Fibroblast of the conjunctiva (primary cell): ENCODE measurements at places on chromosomes 5 and 9.
A peak's percentile ranks its signal among the peaks of the same experiment; 100 is the strongest.

GRCh38 chr9:35696520-35697215, 6.9 kb upstream of the TPM2 start:
- no peak for DNase-seq

- no peak for DNase-seq
These were observed 32.9 kb downstream of the OCLN start for GRCh38 chr5:69525490-69525889.

- DNase-seq, result no peak
These were observed 115.5 kb upstream of the SPEF2 start for GRCh38 chr5:35502206-35502605.

- DNase-seq, result no peak
These were observed 22.9 kb downstream of the LIFR start for GRCh38 chr5:38533286-38534155.

DNA sequence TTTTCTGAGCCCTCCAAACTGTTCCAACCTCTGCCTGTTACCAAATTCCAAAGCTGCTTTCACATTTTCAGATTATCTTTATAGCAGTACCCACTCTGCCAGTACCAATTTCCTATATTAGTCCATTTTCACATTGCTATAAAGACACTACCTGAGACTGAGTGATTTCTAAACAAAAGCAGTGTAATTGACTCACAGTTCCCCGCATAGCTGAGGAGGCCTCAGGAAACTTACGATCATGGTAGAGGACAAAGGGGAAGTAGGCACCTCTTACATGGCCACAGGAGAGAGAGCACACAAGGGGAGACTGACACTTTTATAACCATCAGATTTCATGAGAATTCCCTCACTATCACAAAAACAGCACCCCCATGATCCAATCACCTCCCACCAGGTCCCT, 105.0 kb downstream of the DTWD2 start:
- DNase-seq, result no peak

GRCh38 chr5:17279487-17279886, 62.1 kb downstream of the BASP1 start:
- no peak for DNase-seq

- DNase-seq, result no peak
These were observed 86.6 kb upstream of the SARDH start for GRCh38 chr9:133824802-133825186.

DNA sequence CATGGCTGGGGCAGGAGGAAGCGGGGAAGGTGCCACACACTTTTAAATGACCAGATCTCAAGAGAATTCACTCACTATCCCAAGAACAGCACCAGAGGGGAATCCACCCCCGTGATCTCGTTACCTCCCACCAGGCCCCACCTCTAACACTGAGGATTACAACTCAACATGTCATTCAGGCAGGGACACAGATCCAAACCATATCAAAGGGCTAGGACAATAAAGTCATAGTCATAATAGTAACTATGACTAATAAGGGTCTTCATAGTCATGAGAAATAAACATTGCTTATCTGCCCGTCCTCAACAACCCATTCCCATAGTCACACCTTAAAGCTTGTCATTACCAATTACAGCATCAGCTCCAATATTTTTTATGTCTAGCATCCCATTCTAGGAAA, 65.3 kb upstream of the SMC2 start:
- DNase-seq, result no peak

- peak; percentile 55 for DNase-seq
These were observed 85.1 kb downstream of the FGF1 start for GRCh38 chr5:142600611-142601358.

GRCh38 chr5:77545285-77545684, 53.2 kb upstream of the WDR41 start:
- no peak for DNase-seq

DNA sequence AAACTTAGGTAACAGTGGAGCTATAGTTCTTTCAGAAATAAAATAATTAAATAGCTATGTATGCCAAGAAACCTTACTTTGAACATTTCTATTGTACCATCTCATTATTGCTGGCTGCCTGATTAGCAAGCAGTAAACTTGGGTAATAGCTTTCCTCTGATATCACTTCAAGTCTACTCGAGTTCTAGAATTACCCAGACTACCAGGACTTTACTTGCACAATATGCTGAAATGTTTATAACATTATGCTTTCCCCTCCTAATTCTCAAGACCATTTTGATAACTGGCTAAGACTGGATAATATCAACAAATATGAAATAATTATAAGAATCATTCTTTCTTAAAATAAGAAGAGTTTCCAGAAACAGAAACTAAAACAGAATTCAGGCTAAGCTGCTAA, 512.6 kb downstream of the RAB3C start:
- DNase-seq, result no peak

- DNase-seq, result no peak
These were observed 367.5 kb upstream of the PTGER4 start for GRCh38 chr5:40312205-40312604.

- DNase-seq, result no peak
These were observed 19.2 kb downstream of the OR2S2 start for GRCh38 chr9:35938474-35939356.

DNA sequence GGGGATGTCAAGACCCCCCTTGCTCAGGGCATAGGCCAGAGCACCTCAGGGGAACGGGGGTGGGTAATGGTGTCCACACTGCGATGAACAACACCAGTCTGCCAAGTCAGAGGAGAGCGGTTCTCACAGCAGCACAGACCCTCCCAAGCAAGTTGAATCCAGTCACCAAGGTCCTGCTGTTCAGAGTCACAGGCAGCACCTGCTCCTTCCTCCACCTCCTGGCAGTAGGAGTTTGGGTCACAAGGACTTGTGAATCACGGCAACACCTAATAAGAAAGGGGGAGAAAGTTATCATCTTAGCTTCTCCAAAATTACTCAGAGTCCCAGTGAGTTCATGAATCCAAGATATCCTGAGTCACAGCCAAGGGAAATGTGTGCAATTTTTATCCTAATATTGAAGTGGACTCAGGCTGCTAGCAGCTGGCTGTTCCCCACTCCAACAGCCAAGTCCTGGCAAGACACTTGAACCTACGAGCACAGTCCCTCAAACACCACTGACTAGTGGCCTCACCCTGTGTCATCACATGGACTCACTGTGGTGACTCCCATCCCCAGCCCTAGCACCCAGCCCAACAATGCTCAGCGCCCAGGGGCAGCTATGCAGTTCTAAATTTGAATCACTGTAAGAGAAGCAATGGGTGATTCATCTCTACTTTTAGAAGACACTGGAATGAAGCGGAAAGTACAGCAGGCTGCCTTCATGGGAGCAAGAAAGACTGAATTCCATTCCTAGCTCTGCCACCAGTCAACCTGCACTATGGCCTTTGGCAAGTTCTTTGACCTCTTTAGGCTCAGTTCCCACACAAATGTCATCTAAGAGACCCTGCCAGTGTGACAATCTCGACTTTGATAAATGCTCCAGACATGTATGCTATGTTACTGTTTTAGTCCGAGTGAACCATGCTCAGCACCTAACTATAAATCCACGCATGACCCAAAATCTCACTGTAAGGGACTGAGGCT, 113.7 kb downstream of the KLHL3 start:
- DNase-seq, result no peak

DNA sequence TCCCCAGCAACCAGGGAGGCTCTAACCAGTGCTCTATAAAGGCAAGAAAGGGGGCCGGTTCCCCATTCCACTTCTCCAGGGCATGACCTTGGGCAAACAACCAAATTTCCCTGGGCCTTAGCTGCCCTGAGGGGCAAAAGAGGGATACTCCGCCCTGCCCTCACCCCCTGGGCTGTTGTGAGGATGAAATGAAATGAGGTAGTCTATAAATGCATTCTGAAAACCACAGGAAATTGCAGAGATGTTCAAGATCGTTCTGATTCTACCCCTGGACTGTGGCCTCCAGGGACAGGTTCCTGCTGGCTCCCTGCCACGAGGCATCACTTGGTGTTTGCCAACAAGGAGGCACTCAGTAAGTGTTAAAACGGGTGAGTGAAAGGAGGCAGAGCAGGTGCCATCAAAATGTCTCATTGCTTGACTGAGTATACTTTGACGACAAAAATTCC, 5.7 kb downstream of the RAPGEF1 start:
- DNase-seq, result no peak

GRCh38 chr5:16179936-16180788, 571 bp upstream of the MARCHF11 start:
- no peak for DNase-seq

DNA sequence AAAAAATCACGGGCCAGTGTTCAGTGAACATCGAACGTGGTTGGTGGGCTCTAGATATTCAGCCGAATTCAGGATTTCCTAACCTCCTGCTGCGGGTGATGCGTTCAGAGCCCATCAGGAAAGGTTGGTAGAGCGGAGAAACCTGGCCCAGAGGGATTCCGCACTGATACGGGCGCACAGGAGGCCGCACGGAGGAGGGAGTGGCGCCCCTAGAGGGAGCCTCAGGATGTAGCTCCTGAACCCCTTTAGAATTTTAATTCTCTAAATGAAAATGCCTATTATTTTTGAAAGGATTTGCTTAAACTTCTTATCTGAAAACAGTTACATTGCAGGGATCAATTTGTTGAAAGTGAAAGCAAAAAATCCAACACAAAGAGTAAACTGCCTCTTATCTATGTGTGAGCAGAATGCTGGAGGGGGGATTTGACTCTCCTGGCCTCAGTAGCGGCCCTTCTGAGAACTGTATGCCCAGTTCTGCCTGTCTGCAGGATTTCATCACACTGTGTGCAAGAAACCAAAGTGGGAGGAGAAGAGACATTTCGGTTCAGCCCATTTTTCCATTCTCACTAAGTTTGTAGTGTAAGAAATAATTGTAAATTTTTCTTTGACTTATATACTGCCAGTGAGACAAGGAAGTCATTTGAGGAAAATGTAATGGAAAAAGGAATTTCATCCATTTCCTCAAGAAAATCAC, 75.9 kb downstream of the TENT4A start:
- no peak for DNase-seq

- DNase-seq, result no peak
These were observed 102.6 kb downstream of the CDC42SE2 start for GRCh38 chr5:131366428-131366827.

DNA sequence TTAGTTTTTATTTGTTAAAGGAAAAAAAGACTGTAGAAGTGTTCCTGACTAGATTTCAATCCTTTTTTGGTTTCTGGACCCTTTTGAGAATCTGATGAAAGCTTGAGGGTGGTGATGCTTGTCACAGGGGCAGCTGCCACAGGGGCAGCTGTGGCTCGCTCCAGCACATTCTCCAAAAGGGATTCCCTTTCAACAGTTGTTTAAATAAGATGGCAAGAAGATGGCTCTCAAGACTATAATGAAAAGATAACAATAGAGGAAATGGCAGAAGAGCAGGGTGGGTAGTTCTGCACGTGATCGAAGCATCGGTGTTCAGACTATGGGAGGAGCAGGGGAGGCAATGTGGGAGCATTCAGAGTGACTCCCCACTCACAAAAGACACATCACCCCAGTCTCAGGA, 46.5 kb upstream of the TNFAIP8 start:
- DNase-seq, result no peak

DNA sequence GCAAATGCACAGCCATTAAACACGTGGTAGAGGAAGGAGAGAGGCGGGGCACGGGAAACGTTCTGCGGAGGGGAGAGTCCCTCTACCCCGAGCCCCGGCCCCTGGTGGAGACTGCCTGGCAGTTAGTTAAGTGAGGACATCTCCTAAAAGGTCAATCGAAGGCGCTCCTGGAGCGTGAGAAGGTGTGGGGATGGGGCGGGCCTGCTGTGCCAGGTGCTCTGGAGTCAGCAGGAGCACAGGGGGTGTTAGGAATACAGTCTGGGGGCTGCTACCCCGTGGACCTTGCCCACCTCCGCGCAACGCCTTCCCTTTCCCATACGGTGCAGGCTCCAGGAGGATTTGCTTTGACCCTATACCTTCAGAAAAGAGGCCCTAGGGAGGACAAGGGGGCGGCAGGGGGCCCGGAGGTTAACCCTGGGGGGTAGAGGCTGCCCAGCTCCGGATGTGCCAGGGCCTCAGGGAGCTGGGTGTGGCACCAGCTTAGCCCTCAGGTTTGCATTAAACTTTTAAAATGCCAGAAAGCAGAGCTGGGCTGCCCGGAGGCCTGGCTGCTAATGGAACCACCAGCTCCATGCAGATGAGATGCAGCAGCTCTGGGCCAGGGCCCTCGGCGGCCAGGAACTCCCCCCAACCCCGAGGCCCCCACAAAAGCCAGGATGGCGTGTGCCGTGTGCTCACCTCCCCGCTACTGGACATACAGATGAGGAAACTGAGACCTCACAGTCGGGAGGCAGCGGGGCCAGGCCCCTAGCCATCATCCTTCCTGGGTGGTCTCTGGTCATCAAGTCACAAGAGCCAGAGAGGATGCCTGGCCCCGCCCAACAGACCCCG, 39.2 kb downstream of the NACC2 start:
- DNase-seq, result no peak

GRCh38 chr9:90789862-90790261, 11.8 kb upstream of the SYK start:
- DNase-seq, result no peak

GRCh38 chr5:28766565-28767158, 1728.3 kb upstream of the CDH9 start:
- DNase-seq, result peak; percentile 56

GRCh38 chr5:79509244-79509885, 4.6 kb downstream of the HOMER1 start:
- DNase-seq, result no peak

DNA sequence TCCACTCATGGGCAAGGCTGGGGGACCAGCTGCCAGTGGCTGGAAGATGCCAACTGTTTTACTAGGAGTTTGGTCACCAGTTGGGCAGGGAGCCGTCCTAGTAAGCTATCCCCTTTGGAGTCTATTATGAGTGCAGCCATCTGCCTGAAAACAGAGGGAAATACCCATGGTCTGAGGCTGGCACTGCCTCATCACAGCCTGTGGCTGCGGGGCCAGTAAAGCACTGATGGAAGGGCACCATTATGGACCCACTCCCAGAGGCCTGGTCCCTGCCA, 187.2 kb upstream of the PANK3 start:
- DNase-seq, result no peak
